Suppressor macrophage treated with lipopolysaccharide for 1 hour (primary cell): ENCODE measurements at places on chromosomes 4 and X.
A peak's percentile ranks its signal among the peaks of the same experiment; 100 is the strongest.

DNA sequence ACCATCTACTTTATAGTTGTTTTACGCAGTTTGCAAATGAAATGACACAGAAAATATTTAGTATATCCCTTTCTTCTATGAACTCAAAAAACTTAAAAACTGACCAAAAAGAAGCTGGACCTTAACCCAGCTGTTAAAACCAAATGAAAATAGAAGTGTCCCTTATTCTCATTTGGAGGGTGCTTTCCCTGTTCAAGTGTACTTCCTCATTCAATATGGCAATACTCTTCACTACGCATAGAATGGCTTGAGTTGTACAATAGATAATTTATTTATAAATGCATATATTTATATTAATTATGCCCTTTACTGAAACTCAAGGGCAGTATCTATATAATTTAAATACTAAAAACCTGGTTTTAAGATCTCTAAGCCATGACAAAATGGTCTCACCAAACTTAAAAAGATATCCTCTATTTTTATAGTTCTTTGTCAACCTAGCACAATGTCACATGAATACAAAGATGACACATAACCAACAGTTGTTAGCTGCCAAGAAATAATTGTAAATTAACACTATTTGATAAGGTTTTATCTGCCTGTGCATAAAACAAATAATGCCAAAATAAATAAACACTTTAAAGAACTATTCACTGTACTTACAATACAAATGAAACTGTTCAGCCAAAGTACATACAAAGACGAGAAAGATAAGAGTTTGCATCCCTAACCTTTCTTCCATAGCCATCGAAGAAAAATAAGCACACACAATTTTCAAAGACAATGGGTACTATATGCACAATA, 25.2 kb downstream of the YTHDC1 start:
- peak; percentile 47 for DNase-seq

DNA sequence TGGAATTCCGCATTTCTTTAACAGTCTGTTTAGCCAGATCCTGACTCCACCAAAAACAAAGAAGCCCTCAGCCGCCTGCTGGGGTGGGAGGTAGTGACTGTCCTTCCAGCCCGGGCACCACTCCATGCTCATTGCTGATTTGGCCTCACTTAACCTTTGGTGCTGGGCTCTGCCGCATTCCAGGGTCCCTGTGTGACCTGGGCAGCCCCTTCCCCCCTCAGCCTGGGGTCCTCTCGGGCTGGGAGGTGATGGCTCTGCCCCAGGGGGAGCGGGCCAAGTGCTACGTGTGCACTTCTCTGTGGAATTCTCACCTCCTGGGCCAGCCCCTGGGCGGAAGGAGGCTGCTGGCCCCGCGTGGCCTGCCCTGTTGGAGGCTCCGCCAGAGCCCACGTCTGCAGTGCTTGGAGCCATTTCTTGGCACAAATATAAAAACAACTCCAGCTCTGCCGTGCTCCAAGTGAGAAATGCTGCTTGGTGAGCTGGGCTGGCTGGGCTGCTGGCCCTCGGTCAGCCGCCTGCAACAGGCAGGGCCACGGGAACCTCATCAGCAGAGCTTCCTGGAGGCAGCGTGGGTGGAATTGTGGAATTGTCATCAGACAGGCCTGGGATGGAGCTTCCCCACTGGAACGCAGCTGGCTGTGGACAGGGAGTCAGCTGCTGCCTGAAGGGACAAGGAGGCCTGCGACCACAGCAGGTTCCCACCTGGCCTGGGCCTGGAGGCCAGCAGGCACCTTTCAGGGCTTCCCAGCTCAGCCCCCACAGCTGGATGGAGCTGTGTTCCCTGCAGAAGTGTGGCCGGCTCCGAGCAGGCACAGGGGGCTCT, 66.0 kb downstream of the TRMT44 start:
- no peak for DNase-seq

GRCh38 chrX:17703201-17703600, 34.1 kb upstream of the SCML1 start:
- no peak for DNase-seq

- no peak for DNase-seq
Observed at GRCh38 chrX:73850124-73851013, 287.4 kb downstream of the CHIC1 start.

- DNase-seq: no peak
Observed at GRCh38 chr4:182855312-182855711, 61.9 kb downstream of the DCTD start.

DNA sequence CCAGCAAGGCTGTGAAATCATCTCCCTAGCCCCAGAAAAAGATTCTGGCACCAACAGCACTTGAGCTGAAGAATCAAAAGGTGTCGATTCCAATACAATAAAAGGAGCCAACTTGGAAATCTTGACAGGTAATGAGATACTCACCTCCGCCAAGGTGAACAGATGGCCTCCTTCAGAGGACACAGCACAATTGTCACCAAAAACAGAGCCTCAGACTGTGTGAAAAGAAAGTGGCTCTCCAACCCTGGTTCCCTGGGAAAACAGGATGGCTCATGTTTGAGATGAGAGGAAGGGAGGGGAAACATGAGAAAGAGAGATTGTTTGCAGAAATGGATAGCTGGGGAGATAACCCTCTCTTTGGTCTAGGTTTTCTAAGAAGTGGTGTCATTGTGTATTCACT, 168.9 kb downstream of the HS3ST1 start:
- no peak for DNase-seq

- DNase-seq: no peak
Observed at GRCh38 chr4:27357283-27357682, 496.6 kb downstream of the STIM2 start.

GRCh38 chr4:128751354-128751753, 58.1 kb upstream of the JADE1 start:
- DNase-seq: no peak

DNA sequence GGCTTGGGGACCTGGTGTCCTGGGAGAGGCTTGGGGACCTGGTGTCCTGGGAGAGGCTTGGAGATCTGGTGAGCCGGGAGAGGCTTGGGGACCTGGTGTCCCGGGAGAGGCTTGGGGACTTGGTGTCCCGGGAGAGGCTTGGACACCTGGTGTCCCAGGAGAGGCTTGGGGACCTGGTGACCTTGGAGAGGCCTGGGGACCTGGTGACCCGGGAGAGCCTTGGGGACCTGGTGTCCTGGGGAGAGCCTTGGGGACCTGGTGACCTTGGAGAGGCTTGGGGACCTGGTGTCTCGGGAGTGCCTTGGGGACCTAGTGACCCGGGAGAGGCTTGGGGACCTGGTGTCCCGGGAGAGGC, 12.6 kb downstream of the SHOX start:
- DNase-seq: no peak

DNA sequence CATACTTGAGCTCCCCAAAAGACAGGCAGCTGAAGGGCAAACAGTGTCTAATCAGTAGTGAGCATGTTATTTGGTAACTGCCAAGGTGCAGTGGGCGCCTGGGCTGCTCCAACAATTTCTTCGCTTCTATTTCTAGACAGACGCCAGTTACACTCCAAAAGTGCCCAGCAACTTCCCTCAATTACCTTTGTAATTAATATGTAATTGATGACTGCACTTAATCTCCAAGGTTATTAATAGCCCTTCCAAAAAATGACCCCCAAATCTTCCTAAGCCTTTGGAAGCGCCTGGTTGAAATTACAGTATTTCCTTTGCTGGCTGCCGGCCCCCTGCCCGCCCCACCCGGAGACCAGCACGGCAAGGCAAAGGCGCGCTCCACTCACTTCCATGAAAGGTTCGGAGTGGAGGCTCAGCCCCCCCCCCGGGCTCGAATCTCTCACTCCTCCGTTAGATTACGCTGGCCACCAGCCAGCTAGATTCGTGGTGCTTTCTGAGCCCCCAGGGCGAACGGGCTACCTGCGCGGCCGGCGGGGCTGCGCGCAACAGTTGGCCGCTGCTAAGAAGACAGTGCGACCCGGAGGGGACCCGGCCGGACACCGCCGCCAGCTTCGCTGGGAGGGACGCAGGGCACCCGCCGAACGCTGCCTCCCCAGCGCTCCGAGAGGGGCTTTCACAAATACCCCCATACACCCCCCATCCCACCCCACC, 1.9 kb downstream of the GPC4 start:
- peak; percentile 5 for DNase-seq

DNA sequence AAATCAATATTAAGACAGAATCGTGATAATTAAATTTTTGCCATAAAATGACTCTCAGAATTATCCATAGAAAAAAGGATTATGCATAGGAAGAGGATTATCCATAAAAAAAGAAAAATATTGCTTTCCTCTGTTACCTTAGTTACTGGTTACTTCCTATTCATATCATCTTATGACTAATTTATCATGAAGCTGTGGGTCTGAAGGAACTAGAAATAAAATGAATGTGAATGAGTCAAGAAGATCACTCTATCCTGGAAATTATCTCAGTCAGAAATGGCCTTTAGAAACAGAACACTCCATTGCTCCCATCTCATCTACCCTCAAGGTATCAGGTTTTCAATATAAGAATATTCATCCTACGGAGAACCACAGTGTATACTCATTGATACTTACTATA, 19.4 kb downstream of the RPS6KA6 start:
- no peak for DNase-seq

DNA sequence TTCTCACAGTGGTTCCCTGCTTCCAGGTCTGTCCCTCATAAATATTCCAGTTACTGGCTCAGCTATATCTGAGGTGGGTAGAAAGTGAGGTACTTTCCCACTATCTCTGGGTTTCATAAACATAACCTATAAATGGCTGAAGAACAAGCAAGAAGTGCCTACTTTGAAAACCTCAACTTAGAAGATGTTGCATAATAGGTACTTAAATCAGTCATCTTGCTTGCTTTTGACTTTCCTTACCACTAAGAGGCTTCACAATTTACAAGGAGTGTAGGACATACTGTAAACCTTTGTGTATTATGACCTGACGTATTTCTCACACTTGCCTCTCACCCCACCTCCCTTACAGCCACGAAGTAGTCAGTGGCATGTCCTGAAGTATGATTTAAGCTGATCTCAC, 145.9 kb downstream of the PCDH19 start:
- no peak for DNase-seq

GRCh38 chr4:173039617-173040577, 128.7 kb upstream of the GALNT7 start:
- peak; percentile 11 for DNase-seq

GRCh38 chr4:38023347-38024205, 63.4 kb downstream of the PTTG2 start:
- peak; percentile 71 for DNase-seq

- peak; percentile 34 for DNase-seq
Observed at GRCh38 chr4:38310446-38311043, 350.3 kb downstream of the PTTG2 start.

GRCh38 chr4:145563293-145563985, 55.7 kb upstream of the MMAA start:
- no peak for DNase-seq

GRCh38 chr4:89000844-89001360, 56.1 kb downstream of the FAM13A start:
- DNase-seq: peak; percentile 49

GRCh38 chr4:47145630-47146029, 114.3 kb downstream of the GABRB1 start:
- no peak for DNase-seq

DNA sequence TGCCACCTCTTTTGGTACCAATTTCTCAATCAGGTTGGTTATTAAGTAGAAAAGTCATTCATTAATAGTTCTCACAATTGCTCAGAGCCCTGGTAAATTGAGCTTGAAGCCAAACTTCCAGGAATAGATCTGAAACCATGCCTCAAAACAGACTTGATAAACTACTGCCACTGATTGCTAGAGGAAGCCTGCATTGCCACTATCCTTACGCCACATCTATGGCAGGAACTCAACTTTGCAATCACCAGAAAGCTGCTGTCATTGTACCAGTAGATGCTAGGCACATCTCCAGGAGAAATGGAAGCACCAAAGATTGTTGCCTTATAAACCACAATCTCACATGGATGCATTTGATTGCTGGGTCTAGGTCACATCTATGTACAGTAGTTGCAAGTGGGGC, 21.6 kb upstream of the TSPAN7 start:
- DNase-seq: no peak

DNA sequence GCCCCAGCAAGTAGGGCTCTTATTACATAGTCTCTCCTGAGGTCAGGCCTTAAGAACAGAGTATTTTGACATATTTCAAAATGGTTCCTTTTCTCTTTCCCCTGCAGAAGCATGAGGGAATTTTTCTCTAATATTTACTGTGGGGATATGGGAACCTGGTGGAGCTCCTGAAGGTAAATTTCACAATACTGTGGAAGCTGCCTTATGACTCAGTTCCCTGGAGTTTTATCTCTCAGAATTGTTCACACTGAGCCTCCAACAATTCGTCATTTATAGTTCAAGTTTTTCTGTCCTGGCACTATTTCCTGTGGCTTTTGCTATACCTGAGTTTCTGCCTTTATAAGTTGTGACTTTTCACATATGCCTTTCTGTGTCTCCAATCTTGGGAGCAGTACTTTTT, 607.2 kb upstream of the NDST4 start:
- no peak for DNase-seq

- no peak for DNase-seq
Observed at GRCh38 chr4:6415031-6415705, 57.2 kb downstream of the PPP2R2C start.

- no peak for DNase-seq
Observed at GRCh38 chrX:4243759-4244158, 530.3 kb upstream of the PRKX start.

DNA sequence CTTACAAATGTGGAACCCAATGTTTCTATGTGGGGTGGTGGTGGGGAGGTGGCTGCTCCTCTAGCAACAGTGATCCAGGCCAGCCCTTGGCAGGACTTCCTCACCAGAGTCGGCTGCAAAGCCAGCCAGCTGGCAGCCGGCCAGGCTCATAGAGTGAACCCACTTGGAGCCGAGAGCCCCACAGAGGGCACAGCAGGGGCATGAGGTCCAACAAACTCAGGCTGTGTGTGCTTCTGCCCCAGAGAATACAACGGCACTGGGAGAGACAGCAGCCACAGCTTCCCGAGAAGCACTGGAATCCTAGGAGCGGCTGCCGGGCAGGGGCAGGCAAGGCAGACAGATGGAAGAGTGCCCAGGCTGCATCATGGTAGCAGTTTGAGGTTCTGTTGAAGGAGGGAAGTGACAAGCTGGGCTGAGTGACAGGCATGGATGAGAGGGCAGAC, 23.5 kb upstream of the SOWAHD start:
- peak; percentile 48 for DNase-seq

DNA sequence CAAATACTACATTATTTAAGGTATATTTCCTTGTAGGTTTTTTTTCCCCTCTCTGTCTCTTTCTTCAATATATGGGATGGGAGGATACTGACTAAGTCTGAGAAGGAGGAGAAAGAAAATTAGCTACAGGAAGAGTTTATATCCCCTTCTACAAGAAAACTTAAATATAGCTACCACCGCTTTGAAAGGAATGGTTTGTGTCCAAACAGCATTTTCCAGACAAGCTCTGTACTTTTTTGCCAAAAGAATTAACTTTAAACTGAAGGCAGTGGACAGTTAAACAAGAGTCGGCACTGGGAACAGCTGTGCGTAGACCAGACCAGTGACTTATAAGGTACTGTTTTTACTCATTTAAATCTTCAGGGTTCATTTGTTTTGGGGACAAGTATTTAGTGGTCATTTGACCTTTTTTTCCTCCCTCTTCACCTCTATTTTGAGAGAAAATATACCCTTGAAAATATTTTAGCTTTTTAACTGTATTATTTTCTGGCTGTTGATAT, 303.7 kb downstream of the ARHGAP24 start:
- DNase-seq: no peak

- no peak for DNase-seq
Observed at GRCh38 chr4:115489279-115489678, 375.9 kb upstream of the NDST4 start.

- DNase-seq: no peak
Observed at GRCh38 chr4:90375081-90375480, 247.9 kb downstream of the CCSER1 start.

GRCh38 chr4:118755438-118756226, 70.4 kb downstream of the METTL14 start:
- DNase-seq: no peak

GRCh38 chr4:41475402-41475801, 62.6 kb upstream of the LIMCH1 start:
- DNase-seq: no peak
